ENCODE measurements at places on chromosomes 3 and 15. TPM values are rescaled to one million over a fixed set of nuclear protein-coding genes. Genes with fewer than 3 reads are reported as not detected.

DNA sequence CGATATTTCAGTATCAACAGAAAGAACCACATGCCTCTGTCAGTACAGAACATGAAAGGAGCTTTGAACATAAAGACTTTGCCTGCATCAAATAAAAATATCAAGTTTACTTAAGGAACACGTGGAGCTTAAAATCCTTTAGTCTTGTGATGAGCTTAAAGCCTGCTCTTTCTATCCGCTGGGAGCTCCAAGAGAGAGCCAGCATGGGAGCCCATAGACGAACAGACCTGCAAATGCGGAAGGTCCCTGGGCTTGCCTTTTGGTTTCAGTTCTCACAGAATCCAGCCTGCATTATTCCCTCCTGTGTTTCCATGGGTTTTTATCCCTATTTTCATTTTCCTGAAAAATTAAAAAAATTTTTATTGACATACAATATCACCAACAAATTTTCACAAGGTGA lies 530.6 kb upstream of the RGMA start:
- no peak for DNase-seq

- no peak for DNase-seq
These were observed 41.0 kb downstream of the MEGF11 start for GRCh38 chr15:66212563-66212921.

DNA sequence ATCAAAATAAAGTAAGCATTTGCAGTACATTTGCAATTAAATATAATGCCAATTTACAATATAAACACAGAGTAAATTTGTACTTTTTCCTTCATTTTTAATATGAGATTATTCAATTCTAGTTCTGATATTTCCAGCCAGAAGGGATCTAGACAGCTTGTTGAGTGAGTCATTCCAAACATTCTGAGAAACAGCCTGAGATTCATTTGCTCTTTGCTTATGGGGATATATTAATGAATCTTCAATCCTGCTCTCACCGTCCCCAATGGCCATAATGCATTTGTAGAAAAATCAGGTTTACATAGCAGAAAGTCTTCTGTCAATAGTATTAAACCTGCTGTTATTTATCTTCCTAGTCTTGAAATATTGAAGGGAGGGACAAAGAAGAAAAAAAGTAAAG lies 554.2 kb downstream of the TUSC7 start:
- no peak for DNase-seq

DNA sequence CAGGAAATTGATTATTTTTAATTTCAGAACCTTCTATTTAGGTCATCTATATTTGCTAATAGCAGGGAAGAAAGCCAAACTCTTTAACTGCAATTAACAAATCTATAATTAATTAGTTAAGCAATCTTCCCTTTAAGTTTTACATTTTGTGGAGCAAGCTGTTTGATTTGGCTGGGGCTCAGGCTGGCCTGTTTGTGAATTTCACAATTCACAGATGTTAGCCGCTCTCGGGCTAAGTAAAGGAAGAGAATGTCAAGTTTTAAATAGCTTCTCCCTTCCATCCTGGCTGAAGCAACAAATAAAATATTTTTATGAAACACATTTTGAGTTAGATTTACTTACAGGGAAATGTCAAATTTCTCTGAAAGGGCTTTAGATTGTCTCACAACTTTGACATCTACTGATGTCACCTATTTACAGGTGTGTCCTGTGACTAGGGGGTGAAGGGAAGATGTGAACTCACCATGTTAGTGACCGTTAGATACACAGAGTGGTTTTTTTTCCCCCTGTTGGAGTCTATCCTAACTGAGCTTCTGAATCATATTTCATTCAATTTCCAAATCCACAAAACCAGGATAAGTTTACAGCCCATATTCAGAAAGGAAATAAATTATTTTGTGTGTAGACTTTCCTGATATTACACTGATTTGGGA lies 1.3 kb upstream of the TP63 start:
- peak; percentile 16 for DNase-seq

Gene MAPKBP1
- 13.3 TPM for total RNA-seq

Gene IL17RB
- total RNA-seq: 0.16 TPM

Gene LZTFL1
- 11.4 TPM for total RNA-seq

DNA sequence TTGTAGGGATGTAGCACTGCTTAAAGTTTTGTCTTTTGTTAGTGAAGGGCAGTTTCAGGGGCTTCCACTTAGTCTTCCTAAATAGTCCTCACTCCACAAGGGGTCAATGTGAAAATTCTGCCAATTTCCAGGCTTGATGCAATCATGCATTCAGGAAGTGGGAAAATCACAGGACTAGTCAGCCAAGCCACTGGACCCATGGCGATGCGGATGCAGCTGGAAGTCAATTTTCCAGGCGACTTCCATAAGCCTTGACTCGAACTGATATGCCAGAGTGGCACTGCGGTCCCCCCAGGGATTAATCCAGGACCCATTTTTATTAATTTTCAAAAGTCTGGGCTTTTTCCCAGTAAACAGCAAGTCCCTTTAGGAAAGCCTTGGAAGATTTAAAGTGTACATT lies 26.1 kb downstream of the GBE1 start:
- DNase-seq: no peak

DNA sequence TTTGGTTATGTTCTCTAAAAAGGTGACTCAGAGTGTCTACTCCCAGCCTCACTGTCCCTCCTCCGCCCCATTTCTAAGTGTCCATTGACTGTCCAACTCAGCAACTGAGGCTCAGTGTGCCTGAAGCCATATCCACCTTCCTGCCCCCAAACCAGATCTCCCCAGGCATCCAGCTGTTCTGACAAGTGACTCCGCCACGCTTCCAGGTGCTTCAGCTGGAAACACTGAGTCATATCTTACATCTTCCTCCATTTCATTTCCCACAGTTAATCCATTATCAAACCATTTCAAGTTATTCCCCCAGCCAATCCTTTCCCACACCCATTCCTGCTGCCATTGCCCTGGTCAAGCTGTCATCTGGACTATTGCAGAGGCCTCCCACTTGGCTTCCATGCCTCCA lies 17.1 kb downstream of the MAGEF1 start:
- no peak for DNase-seq

Gene CFAP91
- total RNA-seq: 0.57 TPM

Gene SLC9A9
- total RNA-seq: 2.3 TPM

DNA sequence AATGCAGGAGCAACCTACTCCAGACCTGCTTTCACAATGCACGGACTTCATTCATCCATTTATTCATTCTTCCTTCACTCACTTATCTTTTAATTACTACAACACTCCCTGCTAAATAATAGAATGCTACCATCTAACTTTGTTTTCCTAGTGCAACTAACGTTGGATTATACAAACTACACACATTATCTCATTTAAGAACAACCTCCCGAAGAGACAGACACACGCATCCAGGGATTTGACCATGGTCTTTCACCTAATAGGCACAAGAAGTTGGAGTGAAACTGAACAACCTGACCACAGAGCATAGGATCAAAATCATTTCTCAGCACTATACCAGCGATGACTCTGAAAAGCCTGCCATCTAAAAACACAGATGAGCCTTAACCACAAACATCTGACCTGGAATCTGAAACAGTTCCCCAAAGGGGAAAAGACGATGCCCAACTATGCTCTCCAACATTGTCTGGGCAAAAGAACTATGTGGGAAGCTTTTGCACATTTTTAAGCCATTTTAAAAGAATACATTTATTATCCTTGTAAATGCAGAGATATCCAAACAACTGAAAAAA lies 21.0 kb downstream of the ZNF385D start:
- no peak for DNase-seq

Gene IL5RA
- total RNA-seq: not detected

- DNase-seq: no peak
These were observed 5.8 kb upstream of the SUCNR1 start for GRCh38 chr3:151867666-151868065.

Gene GOLGA6B
- not detected for total RNA-seq

Gene ZBED2
- not detected for total RNA-seq

DNA sequence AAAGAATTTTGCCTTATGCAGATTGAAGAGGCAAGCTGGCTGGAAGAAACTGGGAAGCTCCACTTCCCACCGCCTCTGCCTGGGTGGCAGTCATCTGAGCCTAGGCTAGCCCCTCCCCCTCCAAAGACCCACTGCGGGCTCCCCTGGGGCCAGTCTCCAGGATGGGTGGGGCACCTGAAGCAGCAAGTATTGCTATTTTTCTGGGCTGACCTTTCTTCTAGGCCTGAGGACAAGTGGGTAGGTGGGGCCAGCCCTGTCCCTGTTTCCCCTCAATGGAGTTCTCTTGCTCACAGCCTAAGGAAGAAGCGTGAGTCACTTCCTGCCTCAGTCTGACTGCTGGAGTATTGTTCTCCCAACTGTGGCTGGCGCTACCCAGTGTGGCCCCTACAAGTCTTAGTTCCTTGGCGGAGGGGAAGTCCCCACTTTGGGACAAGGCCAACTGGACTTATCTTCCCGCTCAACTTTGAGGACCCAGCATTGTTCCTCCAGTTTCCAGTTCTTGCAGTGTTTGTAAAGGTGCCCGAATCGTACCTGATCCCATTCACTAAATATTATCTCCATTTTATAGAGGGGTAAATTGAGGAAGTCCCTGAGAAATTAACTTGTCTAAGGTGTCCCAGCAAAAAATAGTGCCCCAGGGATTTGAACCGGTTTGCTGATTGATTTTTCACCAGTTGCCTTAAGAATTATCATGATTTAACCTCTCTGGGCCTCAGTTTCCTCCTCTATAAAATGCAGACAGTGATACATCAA lies 1.4 kb downstream of the FURIN start:
- DNase-seq: peak; percentile 89

- no peak for DNase-seq
These were observed 6.8 kb downstream of the PEAK1 start for GRCh38 chr15:77412972-77413698.

DNA sequence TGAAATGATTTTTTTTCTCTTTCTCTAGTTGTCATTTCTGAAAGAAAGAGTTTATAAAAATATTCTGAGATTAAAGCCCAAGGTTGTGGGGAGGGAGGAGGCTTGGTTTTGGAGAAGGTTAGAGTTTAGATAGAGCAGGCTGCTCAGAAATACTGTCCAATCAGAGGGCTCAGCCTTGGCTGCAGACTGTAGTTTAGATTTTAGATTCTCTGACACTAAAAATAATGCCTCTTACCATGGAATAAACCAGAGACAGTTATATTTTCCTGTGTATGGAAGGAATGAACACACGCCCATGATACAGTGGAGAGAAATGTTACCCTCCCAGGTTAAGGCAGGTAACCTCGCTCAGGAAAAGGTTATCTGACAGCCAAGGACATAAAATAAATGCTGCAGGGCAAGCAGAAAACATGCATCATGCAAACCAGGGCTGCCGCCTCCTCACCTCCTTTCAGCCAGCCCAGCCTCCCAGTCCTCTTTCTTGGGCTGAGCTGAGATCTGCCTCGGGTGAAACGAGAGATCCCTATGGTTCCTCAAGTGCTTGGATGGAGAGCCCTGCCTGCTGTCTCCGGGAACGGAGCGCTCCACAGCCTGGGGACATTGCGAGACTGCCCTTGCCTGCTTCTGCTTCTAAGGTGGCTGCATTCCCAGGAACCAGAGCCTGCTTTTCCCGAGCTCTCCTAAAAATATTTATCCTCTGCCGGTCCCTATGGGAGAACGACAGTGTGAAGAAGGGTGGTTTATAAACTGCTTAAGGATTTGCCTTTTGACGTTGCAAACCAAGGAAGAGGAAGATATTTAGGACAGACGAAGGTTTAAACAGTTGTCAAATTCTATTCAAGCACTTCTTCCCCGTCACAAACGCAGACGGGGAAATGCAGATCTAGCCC lies 848 bp downstream of the NCEH1 start:
- peak; percentile 39 for DNase-seq

DNA sequence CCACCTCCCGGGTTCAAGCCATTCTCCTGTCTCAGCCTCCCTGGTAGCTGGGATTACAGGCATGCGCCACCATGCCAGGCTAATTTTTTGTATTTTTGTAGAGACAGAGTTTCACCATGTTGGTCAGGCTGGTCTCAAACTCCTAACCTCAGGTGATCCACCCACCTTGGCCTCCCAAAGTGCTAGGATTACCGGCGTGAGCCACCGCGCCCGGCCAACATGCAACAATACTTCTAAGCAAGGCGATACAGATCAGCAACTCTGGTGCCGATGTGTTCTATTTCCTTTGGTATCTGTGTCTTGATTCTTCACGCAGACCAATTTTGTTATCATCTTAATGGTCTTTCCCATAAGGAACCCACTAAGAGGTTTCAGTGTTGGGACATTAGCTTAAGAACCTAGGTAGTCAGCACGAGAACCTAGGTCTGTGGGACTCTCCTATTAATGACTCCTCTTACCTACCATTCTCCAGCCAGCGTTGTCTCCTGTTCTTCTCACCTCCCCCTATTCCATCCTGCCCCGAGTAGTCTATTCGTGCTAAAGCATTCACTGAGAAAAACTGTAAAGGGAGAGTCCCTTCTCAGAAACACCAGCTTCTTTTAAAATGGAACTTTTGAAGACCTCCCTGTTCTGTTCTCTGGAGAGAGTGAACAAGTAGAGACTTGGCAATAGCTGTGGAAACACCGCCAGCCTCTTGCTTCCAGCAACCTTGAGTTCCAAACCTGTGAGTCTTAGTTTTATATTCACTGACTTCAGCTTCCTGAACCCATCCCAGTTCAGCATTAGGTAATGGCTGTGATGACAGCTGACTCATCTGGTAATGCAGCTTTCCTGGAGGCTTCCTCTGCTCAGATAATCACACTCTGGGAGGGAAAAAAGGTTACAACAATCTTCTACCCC lies 61.2 kb downstream of the TSC22D2 start:
- peak; percentile 8 for DNase-seq

Gene NDUFB4
- total RNA-seq: 561 TPM

GRCh38 chr3:30775040-30775439 lies 119.4 kb downstream of the GADL1 start:
- no peak for DNase-seq

- no peak for DNase-seq
These were observed 266.7 kb upstream of the ATP10A start for GRCh38 chr15:26129852-26130251.

DNA sequence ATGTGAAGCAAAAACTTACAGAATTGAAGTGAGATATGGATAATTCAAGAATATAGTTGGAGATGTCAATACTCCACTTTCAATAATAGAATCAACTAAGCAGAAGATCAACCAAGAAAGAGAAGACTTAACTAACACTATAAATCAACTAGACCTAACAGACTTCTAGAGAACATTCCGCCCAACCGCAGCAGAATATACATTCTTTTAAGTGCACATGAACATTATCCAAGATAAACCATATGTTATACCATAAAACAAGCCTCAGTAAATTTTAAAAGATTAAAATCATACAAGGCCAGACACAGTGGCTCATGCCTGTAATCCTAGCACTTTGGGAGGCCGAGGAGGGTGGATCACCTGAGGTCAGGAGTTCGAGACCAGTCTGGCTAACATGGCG lies 5.5 kb upstream of the TEX55 start:
- DNase-seq: no peak

GRCh38 chr15:68567345-68567744 lies 11.4 kb upstream of the CORO2B start:
- DNase-seq: no peak

- no peak for DNase-seq
These were observed 32.0 kb downstream of the CORO2B start for GRCh38 chr15:68610825-68611224.
